Cardiac fibroblast (primary cell): ENCODE measurements at places on chromosomes 1 and 21.
A peak's percentile ranks its signal among the peaks of the same experiment; 100 is the strongest.

DNA sequence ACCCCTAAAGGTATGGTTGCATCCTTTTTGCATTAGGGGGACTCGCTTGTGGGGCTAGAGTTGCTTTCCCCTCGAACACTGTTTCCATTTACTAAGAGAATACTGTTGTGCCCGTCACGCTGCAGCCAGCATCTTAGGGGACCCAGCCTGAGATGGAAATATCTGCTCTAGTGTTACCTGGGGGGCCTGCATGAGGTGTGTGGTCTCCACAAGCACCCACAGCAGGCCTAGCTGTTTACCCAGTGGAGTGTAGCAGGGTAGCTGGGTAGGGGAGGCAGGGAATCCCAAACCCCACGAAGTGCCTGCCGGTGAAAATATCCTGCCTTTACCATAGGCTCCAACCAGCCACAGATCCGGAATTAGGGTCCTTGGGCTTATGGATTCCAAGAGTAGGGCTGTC is 303.6 kb downstream of the PTPRU start:
- no peak for DNase-seq

- DNase-seq = no peak
Measured at GRCh38 chr21:44513389-44514217, 26.4 kb downstream of the KRTAP10-1 start.

DNA sequence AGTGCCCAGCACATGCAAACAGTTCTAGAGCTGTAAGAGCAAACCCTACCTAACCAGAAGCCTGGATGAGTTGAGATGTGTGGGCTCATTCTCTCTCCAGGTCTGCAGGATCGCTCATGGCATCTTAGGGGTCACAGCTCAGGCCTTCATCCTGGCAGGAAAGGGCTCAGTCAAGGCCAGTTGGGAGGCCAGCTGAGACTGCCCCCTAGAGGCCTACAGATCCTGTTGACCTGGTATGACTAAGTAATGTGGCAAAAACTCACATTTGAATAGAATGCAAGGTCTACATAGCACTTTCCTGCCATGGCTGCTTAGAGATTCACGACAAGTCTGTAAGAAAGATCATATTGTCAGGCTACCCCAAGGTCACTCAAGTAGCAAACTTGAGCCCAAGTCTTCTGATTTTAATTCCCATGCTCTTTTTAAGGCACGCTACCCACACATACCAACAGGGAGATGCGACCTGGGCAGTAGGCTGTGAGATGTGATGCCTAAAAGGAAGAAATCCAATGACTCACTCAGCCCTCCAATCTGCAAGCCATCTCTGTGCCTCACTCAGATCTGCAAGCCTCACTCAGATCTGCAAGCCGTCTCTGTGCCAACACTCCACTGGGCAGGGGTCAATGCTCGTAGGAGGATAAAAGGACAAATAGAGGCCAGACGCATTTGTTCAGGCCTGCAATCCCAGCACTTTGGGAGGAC is 5.1 kb upstream of the CAPN8 start:
- DNase-seq = peak; percentile 59

DNA sequence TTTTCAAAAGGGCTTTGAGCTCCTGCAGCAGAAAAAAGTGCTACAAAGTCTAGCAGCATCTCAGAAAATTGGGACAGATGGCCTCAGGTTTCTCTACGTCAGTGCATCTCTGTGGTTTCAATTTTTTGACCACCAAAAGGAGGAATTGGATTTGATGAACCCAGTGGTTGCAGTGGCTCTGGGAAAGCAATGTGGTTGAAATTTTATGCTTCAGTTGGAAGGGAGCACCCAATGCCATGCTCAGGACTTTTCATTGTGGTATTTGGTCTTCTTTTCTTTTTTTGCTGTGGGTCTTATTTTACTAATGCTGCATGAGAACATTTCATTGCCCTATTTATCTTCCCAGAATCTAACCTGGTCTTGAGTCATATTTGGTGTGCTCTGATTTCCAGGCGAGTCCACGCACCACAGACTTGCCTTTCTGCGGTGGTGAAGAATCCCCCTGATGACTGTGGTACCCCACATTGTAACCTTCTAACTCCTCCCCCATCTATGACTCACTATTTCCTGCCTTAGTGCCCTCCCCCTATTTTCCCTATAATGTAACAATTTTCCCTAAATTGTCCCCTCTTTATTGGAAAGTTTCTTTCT is 56.7 kb downstream of the S1PR1 start:
- DNase-seq = peak; percentile 12

DNA sequence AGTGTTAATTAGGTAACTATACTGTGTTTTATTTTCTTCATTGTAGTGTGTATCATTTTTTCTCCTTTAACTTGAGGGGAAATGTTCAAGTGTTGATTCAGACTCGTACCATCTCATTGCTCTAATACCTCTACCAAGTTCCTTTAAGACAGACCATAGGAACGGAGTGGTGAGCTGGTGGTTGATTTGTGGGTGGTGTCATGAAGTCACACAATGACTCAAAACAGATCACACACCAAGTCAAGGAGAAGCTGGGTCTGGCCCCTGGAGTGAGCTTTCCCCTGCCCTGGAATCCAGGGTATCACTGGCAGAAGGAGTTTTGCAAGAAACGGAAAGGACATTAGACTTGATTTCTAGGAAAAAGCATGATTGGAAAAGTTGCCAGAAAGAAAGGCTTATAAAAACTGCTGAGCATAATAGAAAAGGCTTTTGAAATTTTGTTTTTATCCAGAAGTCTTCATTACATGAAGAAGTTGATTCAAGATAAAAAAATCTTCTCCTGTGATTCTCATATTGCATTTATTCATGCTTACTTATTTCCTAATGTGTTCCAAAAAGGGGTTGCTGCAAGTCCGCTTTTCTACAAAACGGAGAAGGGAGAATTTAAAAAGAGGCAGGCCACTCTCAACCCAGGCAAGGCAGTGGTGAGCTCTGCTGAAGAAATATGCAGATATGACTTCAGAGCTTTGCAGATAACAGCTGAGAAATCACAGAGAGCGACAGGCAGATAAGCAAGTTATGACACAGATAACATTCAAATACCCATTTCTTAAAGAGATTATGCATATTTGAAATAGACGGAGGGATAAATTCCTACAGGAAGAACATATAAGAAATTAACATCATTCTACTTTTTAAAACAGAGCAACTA is 79.7 kb downstream of the TBX19 start:
- DNase-seq = peak; percentile 60

DNA sequence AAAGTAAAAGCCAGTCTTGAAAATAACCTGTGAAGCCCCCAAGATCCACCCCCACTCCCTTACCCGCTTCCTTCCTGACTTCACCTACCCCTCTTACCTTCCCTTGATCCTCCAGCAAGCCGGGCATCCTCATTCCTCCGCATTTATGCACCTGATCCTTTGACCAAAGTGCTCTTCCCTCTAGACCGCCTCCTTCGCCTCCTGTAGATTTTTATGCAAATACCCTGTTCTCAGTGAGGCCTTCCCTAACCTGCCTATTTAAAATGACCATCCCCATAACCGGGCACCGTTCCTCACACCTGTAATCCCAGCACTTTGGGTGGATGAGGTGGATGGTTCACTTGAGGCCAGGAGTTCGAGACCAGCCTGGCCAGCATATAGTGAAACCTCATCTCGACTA is 1.1 kb upstream of the NENF start:
- DNase-seq = no peak

DNA sequence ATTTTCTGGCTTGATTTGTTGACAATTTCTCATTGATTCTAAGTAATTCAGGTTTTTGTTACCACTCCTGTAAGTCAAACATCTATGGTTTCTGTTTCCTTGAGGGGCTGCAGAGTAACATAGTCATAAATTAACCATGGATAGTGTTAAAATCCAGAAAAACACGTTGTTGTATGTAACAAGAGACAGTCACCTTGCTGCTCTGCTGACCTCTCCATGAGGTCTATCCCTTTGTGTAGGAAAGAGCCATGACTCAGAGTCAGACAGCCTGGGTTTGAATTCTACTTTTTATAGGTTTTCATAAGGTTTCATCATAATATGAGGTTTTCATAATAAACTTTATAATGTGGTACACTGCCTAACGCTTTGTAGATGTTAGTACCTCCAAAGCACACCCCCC is 27.6 kb upstream of the NBL1 start:
- peak; percentile 49 for DNase-seq

- no peak for DNase-seq
Measured at GRCh38 chr21:36185523-36185922, 28.9 kb downstream of the DOP1B start.

GRCh38 chr1:151024540-151025146 is 11.7 kb upstream of the BNIPL start:
- DNase-seq = peak; percentile 82

- peak; percentile 59 for DNase-seq
Measured at GRCh38 chr1:230222678-230223077, 155.6 kb downstream of the GALNT2 start.

DNA sequence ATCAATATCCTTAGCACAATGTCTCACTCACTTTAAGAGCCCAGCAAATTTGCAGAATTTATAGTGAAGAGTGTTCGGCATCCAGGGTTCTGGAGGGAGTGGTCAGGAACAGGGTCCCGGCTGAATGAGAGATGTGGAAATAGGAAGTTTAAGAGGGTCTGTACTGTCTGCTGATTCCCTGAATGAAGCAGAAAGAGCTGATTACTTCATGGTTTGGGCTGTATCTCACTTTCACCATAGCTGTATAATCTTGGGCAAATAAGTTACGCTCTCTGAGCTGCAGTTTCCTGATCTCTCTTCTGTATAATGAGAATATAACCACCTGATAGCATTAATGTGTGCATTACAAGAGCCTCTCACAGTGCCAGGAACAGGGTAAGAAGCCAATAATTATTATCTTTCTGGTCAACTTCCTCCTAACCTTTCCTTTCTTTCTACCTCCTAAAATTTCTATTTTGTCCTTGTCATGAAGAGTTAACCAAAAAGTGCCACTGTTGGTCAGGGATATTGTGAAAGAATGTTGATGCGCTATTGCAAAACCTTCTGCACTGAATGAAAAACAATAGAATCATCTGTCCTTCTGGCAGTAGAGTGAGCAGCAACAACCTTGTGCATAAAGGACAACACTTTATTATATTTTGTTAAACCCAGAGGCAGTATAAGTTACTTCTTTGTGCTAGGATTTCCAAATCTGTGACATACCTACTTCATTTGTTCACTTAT is 14.7 kb upstream of the PTGFR start:
- DNase-seq = peak; percentile 75

- DNase-seq = peak; percentile 64
Measured at GRCh38 chr1:15616373-15617172, 685 bp upstream of the DDI2 start.

DNA sequence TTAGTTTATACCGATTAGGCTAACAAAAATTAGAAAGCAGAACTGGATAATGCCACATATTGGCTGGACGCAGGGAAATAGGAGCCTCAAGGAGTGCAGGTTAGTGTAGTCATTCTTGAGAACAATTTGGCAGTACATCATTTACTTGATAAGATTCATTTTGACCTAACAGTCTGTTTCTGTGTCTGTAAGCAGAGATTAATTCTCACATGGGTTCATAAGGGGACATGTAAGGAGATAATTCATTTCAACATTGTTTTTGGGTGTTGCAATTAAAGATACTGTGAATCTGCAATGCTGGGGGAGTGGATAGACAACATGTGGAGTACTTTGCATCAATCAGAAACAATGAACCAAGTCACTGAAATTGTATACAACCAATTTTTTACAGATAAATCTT is 32.0 kb downstream of the AGO3 start:
- DNase-seq = no peak

- DNase-seq = no peak
Measured at GRCh38 chr1:89939059-89939570, 55.8 kb upstream of the ZNF326 start.

- no peak for DNase-seq
Measured at GRCh38 chr1:235077163-235077540, 51.5 kb downstream of the TOMM20 start.

GRCh38 chr1:86714159-86714558 is 9.8 kb downstream of the SH3GLB1 start:
- peak; percentile 12 for DNase-seq

GRCh38 chr1:162823231-162823630 is 32.7 kb downstream of the HSD17B7 start:
- DNase-seq = no peak

GRCh38 chr1:26019641-26020315 is 1.8 kb upstream of the EXTL1 start:
- DNase-seq = peak; percentile 68

DNA sequence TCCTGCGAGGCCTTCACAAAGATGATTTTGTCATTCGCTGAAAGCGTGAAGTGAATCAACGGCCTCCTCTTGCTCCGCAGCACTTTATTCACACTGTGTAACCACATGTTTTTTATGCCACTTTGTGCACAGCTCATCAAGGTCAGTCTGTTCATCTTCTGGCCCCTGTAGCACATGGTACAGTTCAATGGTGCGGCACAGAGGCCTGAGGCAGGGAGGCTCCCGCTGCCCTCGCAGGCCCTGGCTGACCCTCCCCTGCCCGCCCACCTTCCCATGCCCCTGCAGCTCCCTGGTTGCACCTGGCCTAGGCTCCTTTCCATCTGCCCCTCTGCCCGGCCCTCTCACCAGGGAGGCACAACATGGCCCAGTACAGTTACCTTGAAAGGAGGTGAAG is 87.5 kb downstream of the CD247 start:
- no peak for DNase-seq

- no peak for DNase-seq
Measured at GRCh38 chr1:151936653-151937052, 27.3 kb upstream of the THEM4 start.

DNA sequence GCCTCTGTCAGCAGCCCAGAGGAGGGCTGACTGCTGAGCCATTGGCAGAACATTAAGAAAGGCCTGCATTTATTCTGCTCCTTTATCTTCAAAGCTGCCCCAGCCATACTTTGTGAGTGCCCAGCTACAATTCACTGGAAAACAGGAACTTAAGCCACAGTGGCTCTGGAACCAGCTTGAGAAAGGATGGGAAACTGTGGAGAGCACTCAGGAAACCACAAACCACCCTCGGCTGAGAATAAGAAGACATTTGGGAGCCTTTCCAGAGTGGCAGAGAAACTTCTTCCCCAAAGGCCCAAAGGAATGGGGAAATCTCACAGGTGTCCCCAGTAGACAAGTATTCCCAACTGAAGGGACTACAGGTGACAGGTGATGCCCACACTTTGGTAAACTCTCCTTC is 1.8 kb downstream of the LAMB3 start:
- DNase-seq = no peak

GRCh38 chr1:8813016-8813763 is 4.2 kb downstream of the RERE start:
- DNase-seq = peak; percentile 33

DNA sequence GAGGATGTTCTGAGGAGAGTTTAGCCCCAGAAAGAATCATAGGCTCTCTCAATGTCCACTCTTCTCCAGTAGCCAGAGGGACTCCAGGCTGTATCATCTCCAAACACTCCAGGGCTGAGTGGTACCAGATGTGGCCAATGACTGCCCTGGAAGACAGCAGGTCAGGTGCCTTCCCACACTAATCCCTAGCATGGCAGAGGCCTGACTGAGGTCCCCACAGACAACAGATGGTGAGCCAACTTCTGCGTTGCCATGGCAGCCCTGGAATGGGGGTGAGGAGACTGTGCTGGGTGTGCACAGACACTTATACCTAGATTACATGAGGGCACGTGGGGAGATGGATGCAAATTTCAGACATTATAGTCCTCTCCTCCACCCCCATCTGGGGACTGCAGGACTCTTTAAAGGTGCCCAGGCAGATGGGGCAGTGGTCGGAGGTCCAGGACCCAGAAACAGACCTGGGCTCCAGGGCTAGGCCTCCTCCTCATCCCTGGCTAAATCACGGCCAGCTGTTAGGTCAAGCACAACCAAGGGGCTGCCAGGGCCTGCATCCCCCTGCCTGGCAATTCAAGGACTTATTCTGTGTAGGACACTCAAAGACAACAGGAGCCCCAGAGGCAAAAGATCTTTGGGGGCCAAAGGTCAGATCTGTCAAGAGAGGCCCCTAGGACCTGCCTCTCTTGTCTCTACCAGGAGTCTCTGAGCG is 42.9 kb downstream of the CAMK2N1 start:
- DNase-seq = no peak
